ENCODE measurements at places on chromosomes 4 and X.

GRCh38 chr4:128686810-128687209 is 122.7 kb upstream of the JADE1 start:
- no peak for DNase-seq

- DNase-seq: no peak
Measured at GRCh38 chrX:124605511-124605910, 259.1 kb downstream of the SH2D1A start.

GRCh38 chrX:72685810-72686456 is 28.2 kb downstream of the PHKA1 start:
- DNase-seq: no peak

DNA sequence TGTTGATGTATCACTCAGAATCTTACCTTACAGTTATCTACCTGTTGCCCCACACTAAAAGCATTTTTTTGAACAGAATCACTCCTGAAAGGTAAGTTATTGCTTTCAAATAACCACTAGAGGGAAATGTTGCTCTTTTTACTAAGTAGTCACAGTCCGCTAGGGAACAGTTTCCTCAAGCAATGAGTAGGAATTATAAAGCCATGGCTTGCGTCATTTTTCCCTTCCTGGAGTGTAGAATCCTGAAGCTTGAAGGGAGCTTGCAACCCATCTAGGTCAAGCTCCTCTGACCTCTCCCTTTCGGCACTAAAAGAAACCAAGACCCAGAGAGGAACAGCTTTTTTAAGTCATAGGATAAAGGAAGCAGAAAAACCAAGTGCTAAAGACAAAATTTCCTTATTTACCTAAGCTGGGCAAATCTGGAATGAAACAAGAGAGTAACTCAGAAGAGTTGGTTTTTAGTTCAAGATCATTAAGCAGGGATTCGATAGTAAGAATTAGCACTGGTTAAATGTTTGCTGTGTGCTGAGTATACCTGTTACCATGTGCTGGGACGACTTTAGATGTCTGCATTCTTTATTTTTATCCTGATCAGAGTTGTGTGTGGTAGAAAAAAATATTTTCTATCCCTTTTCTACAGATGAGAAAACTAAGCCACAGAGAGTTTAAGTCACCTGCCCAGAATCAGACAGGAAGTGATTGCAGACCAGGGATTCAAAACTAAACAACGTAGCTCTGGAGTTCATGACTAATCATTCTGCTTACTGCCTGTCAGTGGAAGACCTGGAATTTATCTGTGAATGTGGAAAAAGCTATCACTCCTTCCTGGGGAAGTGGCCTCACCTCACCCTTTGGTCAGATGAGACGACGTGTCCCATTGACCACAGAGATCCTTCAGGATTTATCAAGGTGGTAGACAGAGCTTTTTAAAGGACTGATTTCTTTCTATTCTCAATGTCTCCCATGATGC is 631.5 kb downstream of the RAB28 start:
- DNase-seq: no peak

- no peak for DNase-seq
Measured at GRCh38 chrX:49139713-49140112, 16.2 kb upstream of the GPKOW start.

DNA sequence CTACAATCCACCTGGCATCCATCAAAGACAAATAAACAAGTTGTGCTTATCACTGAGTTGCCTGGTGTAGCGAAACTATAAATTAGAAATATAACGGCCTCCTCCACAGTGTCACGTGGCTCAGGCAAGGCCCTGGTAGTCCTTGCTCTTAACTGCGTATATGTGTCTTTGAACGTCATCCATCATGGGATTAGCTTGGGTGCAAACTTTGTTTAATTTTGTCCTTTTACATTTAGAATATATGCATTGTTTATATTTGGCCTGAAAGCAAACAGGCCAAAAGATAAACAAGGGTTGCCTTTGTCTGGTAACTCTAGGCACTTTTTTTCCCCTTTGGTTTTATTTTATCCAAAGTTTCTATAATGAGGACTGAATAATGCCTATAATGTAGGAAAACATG is 184.9 kb downstream of the KIT start:
- DNase-seq: no peak

DNA sequence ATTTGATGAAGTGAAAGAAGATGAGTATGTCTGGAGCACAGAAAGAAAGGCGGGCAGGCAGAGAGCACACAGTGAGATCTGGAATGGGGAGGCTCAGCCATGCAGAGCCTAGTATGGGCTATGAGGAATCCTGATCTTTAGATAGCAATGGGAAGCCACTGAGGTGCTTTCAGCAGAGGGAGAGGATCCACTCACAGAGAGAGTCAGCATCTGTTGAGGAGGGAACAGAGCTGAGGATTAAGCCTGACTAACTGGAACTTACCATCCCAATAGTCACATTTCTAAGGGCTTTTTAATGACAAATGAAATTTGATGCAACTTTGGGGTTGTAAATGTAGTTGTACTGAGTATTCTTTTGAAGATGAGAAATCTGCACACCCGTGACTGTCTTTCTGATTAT is 20.6 kb upstream of the FGFBP2 start:
- no peak for DNase-seq

DNA sequence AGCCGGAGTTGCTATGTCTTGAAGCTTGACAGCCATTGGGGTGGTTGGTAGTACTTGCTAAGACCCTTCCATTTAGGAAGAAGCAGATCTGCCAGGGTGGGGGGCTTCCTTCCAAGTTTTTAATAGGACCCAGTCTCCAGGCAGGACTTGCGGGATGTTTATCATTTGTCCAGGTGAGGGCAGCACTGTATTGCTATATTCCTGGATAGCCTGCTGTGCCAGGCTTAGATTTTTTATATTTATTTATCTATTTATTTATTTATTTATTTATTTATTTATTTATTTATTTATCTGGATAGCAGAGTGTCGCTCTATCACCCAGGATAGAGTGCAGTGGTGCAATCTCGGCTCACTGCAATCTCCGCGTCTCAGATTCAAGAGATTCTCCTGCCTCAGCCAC is 87.4 kb upstream of the CT45A1 start:
- no peak for DNase-seq
